Stimulated activated CD4-positive, alpha-beta T cell treated with anti-CD3 and anti-CD28 coated beads, Interleukin-4, amount 100 ng/mL, for 48 hours (primary cell): ENCODE measurements at places on chromosomes 5 and 9.
A peak's percentile ranks its signal among the peaks of the same experiment; 100 is the strongest.

DNA sequence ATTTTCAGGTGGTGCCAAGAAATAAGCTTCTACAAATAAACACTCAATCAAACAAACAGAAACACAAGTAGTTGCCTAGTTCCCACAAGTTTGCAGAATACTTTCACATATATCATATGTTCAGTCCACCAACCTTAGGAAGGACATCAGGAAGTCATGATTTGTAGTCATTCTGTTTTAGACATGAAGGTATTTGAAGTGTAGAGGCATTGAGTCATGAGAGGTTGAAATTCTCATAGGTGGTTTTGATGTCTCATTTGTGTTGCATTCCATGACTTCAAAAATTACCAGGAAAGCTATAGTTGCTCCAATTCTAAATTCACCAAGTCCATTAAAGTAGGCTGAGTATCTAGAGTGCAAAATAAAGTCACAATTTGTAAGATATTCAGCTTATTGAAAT lies 159.0 kb downstream of the KCTD16 start:
- DNase-seq, result no peak

DNA sequence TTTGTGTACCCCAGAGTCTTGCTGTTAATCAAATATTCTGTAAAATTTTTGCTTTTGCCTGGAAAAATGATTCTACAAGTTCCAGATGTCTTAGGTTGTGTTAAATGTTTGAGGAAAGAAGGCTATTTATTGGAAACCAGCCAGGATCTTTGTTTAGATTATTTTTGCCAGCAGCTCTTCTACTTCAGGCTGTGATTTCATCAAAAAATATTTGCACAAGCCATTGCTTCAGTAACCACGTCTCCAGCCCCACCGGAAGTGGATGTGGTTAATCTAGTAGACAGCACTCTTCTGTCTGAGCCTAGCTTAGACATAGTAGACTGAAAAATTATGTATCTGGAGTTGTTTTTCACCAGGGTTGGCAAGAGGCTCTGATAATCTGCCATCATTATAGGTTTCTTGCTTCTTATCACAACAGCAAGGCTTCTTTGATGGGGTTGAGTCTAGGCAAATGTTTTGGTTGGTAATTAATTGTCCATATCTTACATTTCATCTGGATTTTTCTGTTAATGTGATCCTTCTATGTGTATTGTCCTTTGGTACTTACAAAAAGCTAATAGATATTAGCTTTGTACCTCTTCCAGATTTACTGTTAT lies 17.1 kb downstream of the KCTD16 start:
- DNase-seq, result peak; percentile 35

DNA sequence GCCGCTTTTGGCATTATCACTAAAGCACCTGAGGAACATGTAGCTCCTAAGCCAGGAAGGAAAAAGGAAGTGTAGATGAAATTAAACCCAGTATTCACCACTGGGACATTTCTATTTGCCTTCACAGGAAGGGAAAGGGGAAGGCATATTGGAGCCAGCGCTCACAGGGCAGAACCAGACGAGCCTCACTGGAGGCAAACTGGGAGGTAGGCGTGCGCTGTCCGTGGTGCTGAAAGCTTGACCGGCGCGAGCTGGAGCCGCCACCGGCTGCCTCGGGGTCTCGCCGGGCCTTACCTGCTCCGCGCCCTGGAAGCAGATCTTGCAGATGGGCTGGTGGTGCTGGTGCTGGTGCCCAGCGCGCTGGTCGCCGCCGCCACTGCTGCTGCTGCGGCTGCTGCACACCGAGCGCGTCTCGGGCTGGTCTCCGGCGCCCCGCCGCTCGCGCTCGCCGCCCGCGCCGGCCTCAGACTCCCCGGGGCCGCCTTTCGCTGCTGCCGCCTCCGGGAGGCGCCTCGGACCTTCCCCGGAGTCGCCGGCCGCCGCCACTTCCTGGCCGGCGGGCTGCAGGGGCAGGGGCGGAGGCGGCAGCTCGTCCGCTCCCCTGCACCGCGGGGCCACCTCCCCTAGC lies 732 bp downstream of the MARCHF11 start:
- peak; percentile 13 for DNase-seq

DNA sequence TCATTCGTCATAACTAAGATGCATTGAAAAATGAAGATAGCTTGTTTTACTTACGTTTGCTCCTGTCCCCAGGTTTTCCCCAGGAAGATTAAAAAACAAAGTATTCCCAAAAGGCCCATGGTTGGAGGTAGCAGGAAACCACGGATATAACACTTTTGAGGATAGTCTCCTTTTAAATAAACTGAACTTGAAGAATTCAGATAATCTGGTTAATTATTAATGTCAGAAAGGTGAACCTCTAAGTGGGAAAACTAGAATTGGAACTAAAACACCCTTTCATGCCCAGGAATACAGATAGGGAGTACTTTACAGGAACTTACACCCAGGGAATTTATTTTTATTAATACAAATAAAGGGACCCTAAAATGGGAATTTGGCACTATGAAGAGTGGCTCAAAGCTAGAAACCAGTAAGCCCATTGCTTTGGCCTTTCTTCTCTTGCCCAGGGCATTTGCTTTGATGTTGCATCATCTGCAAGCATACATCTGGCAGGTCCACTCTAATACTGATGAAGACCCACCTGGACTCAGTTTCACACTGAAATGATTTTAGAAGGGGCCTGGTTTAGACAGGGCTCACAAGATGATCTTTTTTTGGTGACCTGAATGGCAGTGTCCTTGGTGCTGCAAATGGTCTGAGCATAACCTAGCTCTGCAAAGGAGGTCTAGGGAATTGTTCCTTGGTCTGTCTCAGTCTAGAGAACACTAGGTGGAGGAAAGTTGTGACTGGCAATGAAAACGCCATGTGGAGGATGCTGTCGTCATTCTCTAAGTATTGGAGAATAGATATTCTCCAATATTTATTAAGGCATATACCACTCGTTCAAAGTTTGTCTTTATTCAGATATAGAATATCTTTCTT lies at the start of gene C5:
TSS of gene C5 (minus strand) at position 148 of the 861 bp plus-strand sequence. CDS start at position 119, 29 bp downstream.
- no peak for DNase-seq

GRCh38 chr5:132635873-132636272 lies 22.1 kb upstream of the IL13 start:
- no peak for DNase-seq

DNA sequence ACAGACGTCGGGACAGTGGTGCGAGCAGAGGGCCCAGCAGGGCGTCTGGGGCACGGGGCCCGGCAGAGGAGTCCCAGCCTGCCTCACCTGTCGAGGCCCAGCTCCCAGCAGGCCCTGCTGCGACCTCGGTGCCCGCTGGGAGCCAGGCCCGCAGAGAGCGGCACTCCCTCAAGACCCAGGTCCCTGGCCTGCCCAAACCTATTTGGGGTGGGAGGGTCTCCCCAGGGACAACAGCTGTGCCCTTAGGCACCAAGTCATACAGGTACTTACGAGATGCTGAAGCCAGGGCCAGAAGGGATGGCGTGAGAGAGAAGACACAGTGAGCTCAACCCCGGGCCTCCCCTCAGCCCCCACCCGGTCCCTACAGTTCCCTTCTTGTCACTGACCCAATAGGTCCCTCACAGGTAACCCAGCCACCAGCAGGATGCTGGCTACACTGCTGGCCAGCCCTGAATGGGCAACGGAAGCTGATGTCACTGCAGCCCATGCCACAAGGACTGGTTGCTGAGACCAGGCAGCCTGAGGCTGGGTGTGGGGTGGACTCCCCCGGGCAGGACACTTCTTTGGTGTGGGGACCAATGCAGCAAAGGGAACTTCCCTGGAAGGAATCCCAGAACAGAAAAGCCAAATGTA lies 3.7 kb downstream of the NSMF start:
- DNase-seq, result no peak

DNA sequence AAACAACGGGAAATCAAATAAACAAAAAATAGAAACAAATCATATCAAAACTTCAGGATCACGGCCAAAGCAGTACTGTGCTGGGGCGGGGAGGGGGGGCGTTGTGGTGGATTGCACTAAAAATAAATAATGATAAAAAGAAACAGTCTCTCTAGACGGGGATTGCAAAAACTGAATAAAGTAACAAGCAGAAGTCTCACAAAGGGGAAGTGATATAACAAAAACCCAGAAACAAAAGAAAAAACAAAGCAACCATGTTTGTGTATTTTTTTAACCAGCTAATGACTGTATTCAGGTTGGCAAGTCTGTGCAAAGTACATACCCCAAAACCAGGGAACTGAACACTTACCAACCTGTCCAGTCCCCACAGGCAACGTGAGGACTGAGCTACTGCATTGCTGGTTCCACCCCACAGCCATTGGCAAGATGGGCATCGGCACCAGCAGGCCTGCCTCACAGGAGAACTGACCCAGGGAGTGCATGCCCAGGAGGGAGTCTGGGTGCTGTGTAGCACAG lies 24.1 kb downstream of the BICD2 start:
- DNase-seq, result no peak

DNA sequence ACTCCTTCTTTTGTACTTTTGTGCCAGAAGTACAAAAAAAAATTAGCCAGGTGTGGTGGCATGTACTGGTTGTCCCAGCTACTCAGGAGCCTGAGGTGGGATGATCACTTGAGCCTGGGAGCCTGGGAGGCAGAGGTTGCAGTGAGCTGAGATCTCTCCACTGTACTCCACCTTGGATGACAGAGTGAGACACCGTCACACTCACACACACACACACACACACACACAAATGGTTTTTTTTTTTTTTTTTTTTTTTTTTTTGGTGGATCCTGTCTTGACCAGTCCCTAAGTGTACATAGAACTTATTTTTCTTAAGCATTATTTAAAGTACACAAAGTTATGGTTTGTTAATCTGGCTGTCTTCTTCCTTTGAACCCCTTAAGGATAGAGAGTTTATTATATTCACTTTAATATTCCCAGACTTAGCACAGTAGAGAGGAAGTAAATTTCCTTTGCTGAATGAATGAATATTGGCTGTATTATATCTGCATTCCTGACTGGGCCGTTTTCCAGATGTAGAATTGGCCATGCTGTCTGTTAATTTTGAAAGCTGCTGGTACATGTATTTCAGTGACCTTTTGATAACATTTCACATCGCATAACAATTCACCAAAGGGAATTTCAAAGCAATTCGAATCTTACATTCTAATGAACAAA lies 429.0 kb upstream of the ZNF608 start:
- DNase-seq, result no peak

DNA sequence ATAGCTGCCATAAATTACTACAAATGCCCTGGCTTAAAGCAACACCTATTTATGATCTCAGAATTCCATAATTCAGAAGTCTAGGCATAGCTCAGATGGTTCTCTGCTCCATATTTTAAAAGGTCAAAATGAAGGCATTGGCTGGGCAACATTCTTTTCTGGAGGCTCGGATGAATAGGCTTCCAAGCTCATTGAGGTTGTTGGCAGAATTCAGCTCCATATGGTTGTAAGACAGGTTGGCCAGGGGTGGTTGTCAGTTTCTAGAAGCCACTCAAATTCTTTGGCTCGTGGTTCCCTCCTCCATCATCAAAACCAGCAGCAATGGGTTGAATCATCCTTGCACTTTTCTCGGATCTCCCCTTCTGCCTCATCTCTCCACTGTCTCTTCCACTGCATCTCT lies 49.4 kb downstream of the TGFBR1 start:
- no peak for DNase-seq

GRCh38 chr5:82259172-82259800 lies 18.9 kb downstream of the RPS23 start:
- no peak for DNase-seq

- DNase-seq, result no peak
Observed at GRCh38 chr9:86585422-86586143, 231.4 kb upstream of the TUT7 start.

- no peak for DNase-seq
Observed at GRCh38 chr5:110159202-110159601, 469.5 kb downstream of the MAN2A1 start.

DNA sequence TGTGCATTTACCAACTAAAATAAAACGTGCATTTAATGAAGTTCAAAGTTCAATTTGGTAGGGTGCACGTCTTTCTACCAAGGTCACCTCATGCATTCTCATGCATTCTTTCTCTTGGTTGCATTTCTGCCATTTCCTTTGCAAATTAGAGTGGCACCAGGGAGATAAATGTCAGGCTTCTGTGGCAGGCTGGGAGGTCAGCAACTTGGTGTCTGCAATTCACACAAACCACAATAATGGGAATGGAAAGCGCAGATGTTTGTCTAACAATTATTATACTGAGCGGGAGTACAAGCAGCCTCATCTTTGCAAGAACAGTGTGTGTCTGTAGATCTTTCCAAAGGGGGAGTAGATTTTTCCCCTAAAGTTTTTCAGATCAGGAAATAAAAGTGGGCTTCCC lies 411.7 kb downstream of the DMRT2 start:
- no peak for DNase-seq

- DNase-seq, result no peak
Observed at GRCh38 chr9:30293231-30293630, 2091.2 kb upstream of the ACO1 start.

DNA sequence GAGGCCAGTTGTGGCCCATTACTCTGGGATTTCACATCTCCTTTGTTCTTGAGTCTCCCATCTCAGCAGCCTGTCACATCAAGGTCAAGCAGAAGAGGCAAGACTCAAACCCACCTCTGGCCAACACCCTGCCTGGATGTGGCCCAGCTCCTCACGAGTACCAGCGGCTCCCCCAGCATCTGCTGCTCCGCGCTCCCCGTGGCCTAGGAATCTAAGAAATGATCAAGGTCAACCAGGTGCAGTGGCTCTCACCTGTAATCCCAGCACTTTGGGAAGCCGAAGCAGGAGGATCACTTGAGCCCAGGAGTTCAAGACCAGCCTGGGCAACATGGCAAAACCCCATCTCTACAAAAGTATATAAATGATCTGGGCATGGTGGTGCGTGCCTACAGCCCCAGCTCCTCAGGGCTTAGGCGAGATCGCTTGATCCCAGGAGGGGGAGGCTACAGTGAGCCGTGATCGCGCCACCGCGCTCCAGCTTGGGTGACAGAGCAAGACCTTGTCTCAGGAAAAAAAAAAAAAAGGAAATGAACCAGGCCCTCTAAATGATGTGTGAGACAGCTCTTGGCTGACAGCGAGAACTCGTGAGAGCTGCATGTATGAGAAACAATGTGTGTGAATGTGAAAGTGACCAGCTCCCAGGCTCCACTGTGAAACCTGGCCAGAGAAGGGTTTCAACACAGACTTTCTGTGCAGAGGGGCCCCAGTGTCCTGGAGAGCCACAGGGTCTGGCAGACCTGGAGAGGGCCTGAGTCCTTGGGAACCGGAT lies 61.6 kb upstream of the ANGPTL2 start:
- no peak for DNase-seq

- DNase-seq, result no peak
Observed at GRCh38 chr9:70011366-70011765, 32.3 kb upstream of the MAMDC2 start.

- DNase-seq, result no peak
Observed at GRCh38 chr9:22097707-22098106, 88.6 kb upstream of the CDKN2B start.
